Tongue (tissue), 3 donors: ENCODE measurements at places on chromosomes 11 and 22. TPM values are rescaled to one million over a fixed set of nuclear protein-coding genes. Genes with fewer than 3 reads are reported as not detected.

DNA sequence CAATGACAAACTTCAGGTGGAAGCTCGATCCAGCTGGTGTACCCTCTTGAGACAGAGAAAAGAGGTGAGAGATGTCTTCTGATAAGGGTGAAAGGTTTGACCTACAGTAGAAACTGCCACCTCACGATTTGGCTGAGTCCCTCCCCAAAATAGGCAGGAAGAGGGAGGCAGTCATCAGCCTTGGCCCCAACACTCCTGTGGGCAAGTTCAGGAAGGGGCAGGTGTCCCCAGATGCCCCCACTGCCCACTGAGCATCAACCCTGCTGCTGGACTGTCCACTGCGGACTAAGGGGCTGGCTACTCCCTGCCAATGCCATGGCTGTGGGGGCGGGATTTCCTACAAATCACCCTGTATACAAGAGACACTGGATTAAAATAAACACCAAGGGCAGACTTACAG, 441.4 kb downstream of the BUD13 start:
- DNase-seq: no peak

GRCh38 chr11:117793583-117793982, 3.4 kb downstream of the DSCAML1 start:
- DNase-seq: no peak

DNA sequence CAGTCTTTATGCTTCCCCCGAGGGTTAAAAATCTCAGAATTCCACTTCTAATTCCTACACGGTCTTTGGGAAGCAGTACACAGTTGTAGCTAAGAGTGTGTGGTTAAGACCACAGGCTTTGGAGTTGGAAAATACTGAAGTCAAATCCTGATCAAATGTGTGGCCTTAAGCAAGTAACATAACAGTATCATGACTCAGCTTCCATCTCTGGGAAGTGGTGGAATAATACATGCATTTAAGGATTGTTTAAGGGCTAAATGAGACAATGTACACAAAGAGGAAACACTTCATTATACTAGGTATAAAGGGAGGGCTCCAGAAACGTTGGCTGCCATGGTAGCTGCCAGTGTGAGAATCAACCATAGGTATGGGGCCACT, 71.5 kb downstream of the FAT3 start:
- no peak for DNase-seq

GRCh38 chr11:103953797-103954486, 82.5 kb upstream of the DDI1 start:
- peak; percentile 83 for DNase-seq

GRCh38 chr11:117273550-117274289, 17.4 kb upstream of the BACE1-AS start:
- DNase-seq: no peak

DNA sequence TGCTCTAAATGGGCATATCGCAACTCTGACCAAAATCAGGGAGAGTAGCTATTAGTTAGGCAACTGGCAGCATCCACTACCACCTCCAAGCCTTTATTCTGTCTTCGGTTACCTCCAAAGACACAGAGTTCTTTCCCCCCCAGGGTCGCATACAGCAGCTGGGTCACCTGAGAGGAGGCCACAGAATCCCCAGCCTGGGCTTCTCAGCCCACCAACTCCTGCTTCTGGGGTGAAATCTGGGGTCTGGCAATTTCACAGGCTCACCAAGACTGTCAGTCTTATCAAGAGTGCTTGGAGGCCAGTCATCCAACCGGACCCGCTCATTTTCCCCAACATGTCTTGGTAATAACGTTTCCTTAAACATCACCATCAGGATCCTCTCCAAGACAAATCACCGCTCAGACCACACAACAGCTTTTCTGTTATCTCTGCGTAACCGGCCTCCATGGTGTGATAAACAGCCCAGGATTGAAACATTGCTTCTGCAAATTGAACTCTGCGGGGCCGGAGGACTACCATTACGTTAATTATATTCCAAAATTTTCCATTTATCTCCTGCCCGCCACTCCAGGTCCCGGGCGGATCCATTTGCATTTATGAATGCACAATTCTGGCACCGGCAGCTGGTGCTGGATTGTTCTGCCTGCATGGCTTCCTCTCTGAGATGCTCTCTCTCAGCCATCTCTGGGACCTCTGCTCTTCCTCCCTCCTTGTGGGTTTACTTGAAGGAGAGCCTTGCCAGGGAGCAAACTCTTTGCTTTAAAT, 35.6 kb downstream of the RTL6 start:
- no peak for DNase-seq

The CALCA gene
- not detected for total RNA-seq
